ENCODE measurements at places on chromosomes 16 and 17.

- no peak for DNase-seq
Measured at GRCh38 chr17:74276051-74276476, 2.0 kb downstream of the DNAI2 start.

DNA sequence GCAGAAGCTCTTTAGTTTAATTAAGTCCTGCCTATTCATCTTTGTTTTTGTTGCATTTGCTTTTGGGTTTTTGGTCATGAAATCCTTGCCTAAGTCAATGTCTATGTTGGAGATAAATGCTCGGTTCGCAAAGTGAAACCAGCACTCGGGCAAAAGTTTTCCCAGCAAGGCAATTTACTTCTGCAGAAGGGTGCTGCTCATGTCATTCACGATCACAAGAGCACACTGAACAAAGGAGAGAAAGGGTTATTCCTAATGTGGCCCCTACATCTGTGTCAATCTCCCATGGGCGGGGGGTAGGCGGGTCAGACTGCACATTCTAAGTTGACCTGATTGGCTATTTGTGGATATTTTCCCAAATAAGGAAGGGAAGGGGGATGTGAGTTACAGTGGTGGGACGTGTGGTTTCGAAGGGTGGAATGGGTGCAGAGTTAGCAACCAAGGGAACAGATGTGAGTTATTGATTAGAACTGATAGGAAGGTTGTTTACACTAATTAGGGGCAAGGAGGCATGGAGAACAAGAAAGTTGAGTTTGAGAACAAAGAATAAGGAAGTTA, 23.0 kb downstream of the ATF7IP2 start:
- no peak for DNase-seq

- DNase-seq, result no peak
Measured at GRCh38 chr16:69365901-69366300, 14.3 kb upstream of the TMED6 start.

DNA sequence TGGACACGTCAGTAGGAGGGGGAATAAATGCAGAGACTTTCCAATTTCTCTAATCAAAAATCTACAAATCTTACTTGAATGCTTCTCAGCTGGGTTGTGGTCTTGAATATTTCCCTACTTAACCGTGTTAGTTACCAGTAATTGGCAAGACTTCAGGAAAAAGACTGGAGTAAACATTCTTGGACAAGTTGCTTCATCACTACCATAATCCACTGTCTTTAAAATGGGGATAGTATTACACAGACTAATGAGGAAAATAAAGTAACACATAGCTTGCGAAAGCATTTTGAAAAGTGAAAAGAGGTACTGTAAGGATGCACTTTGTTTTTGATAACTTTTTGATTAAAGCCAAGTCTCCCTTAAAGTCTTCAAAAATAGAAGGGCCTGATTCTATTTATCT, 18.4 kb downstream of the MYH1 start:
- no peak for DNase-seq

DNA sequence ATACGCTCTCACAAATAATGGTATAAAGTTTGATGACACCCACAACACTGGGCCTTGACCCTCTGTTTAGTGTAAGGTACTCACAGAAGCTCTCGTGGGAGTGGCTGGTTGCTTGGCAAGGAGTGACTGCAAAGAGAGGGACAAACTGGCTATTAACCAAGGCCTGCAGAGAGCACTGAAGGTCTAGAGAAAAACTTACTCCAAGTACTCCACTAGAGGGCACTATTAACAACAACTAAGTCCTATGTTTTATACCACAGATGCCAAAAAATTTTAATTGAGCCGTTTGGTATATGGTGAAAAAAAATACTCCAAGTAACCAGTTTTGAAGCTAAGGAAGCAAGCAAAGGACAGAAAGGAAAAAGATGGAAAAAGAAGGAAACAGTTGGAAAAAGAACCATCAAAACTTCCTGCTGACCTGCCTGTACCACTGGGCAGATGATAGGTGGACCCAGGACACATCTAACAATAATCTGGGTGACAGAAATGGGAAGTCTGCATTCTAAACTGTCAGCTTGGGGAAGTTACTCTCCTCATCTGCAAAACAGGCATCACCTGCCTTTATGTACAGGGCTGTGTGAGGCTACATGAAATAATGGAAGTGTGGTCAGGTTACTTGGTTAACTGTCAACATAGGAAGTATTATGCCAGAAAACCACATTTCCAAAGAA, 23.2 kb downstream of the DYNC1LI2 start:
- DNase-seq, result no peak

DNA sequence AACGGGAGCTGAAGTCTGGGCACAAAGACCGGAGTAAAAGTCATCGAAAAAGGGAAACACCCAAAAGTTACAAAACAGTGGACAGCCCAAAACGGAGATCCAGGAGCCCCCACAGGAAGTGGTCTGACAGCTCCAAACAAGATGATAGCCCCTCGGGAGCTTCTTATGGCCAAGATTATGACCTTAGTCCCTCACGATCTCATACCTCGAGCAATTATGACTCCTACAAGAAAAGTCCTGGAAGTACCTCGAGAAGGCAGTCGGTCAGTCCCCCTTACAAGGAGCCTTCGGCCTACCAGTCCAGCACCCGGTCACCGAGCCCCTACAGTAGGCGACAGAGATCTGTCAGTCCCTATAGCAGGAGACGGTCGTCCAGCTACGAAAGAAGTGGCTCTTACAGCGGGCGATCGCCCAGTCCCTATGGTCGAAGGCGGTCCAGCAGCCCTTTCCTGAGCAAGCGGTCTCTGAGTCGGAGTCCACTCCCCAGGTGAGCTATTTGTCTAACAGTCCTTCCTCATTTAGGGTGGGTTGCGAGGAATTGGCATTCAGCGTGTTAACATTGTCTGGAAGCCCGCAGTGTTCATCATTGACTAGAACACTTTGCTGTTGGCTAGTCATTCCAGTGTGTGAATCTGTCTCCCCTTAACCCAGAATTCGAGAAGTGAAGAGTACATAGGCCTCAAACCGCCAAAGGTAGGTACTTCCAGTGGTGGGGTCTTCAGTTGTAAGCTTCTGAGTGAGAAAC, 1.5 kb downstream of the CDK12 start:
- no peak for DNase-seq

DNA sequence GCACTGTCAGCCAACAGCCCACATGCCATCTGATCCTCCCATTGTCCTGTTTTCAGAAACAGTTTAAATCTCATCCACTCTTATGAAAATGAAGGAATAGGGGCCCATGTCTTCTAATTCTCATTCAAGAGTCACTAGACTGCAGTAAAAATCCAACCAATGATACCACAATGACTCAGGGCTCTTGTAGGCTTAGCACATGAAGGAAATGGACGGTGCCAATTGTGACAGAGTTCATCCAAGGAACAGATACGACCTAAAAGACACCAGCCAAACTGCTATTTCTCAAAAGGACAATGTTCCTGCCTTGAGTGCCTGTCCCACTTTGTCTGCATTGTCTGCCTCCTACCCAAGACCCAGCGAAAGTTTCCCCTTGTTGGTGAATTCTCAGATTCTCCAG, 204.8 kb upstream of the COX10 start:
- no peak for DNase-seq

GRCh38 chr17:44916781-44917241, 1.5 kb upstream of the GFAP start:
- no peak for DNase-seq
